ENCODE measurements at places on chromosomes 2 and 18.
A peak's percentile ranks its signal among the peaks of the same experiment; 100 is the strongest.

GRCh38 chr2:32825291-32825712 lies 121.5 kb upstream of the LTBP1 start:
- DNase-seq, result no peak

DNA sequence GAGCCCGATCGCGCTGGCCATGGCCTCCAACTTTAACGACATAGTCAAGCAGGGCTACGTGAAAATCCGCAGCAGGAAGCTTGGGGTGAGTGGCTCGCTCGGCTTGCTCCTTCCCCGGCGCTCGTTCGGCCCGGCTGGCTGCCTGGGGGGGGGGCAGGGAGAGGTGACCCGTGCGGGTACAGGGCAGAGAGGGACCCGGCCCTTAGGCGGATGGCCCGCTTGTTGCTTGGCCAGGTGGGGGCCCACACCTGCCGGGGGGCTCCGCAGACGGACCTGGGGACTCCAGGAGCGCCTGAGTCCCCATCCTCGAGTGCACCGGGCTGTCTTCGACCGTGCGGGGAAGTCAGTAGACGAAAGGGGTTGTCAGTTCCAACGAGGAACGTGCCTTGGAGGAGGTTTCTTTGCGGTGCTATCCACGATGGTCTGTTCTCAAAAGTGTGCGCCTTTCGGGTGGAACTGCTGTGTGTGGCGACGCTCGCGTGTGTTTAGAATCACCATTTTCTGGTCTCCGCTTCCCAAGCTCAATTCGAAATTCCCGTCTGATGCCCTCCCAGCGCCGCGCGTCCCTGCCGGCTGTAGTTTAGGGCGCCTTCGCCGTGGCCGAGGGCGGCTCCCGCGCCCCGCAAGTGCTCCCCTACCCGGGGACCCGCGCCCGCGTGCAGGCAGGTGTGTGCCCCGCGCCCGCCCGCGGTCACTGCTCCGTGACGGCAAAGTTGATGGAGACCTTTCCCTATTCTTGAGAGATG lies 711 bp downstream of the DOK6 start:
- DNase-seq, result peak; percentile 47

DNA sequence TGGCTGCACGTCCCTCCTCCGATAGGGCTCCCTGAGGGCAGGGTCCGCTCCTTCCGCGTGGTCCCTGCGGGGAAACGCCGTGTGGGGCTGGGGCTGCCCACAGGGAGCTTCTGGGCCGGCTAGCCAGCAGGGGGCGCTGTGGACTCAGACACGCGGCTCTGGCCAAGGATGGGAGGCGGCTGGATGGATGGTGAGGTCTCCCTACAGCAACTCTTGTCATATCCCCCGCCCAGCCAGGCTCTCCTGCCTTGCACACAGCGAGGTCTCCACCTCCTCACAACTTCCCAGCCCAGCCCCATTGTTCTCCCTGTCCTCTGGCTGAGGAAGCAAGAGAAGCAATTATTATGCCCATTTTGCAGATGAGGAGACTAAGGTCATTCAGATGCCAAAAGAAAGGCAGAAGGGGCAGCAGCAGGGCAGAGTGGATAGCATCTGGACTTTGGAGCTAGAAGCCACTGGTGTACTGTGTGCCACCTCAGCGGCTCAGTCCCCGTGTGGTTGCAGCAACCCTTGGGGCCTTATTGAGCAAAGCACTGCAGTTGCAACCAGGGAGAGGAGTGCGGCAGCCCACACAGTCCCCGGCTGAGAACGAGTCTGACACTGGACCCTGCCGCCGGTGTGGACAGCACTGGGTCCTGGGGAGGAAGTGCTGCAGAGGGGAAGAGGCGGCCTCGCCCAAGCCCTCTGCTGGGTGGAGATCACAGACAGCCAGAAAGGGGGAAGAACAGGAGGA lies 99.0 kb downstream of the ZFP36L2 start:
- DNase-seq, result peak; percentile 90

DNA sequence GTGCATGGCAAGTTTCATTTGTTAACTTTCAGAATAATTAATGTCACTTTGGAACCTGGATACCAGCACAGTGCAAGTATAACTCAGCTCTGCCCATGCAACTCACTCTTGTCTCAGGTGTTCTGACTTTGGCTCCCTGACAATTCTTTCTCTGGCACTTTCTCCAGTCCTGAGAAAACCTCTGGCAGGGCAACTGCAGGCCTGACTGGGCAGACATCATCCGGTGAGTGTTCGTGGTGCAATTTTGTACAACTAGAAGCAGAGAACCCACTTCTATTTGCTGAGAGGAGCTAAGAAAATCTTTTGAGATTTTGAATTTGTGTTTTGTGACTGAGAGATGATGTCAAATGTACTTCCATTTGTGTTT lies 143.0 kb downstream of the AQP4 start:
- DNase-seq, result no peak

- DNase-seq, result peak; percentile 62
These were observed 787 bp downstream of the SOCS6 start for GRCh38 chr18:70289351-70290312.

DNA sequence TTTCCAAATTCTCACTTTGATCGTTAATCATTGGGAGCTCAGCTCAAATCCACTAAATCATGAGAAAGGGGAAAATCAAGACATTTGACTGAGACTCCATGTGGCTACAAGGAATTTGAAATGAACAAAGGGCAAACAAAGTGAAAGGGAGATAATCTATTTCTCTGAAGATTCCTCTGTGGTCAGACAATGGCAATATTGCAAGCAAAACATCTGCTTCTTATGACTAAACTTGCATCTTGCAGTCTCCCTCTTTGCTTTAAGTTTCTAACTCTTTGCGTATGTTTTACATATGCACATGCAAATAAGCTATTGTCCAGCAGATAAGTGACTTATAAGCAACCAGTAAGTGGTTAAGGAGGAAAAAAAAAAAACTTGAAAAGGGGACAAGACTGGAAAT lies 299.1 kb upstream of the NXPH2 start:
- DNase-seq, result no peak

GRCh38 chr2:175131252-175131651 lies 36.8 kb downstream of the ATF2 start:
- no peak for DNase-seq

DNA sequence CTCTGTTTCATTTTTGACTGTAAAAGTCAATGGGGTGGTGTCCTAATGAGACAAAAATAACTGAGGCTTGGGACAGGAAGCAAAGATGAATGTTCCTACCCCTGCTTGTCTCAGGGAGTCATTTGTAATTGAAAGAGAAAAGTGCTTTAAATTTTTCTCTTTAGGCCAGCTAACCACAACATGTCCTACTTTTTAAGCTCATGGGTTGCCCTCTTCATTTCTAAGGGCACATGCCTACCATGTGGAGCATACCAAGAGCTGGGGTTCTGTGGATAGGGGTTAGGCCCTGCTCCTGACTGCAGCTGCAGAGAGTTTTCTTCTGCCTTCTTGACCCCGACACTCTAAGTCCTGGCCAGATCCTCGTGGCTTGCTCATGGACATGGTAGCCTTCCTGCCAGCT lies 96.8 kb upstream of the ARL4C start:
- no peak for DNase-seq

DNA sequence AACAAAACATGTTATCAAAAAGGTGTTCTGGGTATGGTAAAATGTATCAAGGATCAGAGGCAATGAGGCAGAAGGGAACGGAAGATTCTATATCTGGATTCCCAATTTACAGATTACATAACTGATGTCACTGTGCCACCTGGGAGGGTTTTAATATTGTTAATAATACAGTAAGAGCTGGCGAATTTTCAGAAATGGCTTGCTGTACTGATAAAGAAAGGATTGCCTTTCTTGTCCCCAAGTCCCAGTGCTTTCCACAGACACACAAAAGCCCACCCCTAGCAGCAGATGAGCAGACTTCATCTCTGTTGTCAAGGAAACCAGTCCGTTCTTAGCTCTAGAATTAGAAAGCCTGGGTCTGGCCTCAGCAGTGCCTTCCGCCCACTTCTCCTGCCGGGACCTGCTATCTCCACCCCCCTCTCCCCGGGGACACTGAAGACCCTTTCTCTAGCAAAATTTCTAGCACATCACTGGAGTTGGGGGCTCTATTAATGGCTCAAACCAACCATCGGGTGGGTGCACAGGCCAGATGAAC lies 34.3 kb downstream of the ADD2 start:
- no peak for DNase-seq

DNA sequence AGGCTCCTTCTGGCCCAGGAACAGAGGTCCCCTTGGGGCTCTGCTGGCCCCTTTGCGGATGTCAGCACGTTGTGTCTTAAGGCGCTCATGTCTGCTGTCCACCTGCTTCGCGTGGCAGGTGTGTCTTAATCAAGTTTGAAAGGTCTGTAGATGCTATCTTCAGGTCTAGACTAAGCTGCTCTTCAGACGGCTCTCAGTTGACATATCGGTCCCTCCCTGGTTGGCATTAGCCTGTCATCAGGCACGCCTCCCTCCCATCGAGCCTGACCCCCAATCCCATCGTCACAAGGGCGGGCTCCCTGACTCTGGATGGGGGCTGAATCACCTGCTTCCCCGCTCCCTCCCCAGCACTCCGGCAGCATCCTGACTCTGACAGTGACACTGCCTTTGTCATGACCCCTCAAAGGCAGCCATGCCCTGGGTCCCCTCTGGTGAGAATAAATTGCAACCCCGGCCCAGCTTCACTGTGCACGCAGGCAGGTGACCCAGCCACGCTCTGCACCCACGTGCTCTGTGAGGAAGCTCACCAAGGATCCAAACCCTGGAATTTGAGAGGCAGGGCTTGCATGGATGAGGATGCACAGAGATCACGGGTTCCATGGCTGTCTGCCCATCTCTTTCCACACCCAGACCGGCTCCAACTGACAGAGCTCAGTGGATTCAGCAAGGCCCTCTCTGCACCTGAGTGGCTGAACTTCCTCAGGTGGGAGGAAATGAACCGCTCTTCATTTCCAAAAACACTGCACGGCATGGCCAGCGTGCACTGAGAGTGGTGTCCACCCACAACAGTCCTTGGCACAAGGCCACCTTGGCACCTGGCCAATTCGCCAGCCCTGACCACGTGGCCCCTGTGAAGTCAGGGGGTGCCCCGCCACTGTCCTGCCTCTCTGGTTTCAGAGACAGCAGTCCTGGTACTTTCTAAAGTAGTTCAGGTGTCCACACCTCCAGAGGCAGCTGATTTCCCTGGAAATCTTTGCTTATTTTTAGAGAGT lies 110.2 kb upstream of the GPC1 start:
- no peak for DNase-seq

- peak; percentile 19 for DNase-seq
These were observed 327.6 kb downstream of the TDRD15 start for GRCh38 chr2:21451403-21451802.

DNA sequence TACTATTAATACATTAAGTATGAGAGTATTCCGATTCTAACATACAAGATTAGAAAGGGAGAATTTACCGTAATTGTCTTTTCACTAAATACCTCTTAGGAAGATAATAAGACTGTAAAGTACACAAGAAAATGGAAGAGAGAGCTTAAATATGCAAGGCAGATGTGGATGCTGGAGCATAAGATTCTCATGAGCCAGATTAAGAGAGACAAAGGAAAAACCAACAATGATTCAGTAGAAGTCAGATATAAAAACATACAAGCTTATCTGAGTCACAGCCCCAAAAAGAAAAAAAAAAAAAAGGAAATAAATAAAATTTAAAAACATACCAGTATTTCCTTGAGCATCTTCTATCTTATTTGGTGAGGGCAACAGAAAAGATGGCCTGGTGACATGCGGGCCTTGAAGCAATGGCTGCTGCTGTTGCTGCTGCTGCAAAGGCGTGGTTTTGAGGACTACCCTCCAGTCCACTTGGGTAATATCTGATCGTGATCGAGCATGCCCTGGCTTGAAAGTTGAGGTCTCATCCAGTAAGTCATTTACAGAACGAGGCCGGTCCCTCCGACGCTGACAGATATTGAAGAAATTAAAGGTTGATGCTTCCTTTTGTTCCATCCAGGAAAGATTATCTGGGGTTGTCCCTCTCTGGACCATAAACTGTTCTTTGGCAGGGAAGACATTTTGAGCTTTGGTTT lies 24.5 kb downstream of the PLEKHM3 start:
- no peak for DNase-seq

DNA sequence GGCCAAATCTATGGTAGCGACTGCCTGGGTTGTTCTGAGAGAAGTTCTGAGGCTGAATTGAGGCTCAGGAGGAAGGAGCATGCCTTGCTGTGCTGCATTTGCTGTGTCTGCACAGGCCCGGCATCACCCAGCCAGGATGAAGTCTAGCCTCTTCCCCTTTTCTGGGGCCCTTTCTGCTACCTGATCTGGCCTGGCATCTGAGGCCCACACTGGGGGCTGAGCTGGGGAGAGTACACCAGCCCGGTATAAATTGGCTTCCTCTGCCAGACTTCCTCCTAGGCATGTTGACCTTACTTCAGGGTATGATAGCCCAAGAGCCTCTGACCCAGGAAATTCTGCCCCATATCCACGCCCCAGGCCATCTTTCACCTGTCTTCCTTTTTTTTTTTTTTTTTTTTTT lies 30.0 kb downstream of the MRPL35 start:
- no peak for DNase-seq

DNA sequence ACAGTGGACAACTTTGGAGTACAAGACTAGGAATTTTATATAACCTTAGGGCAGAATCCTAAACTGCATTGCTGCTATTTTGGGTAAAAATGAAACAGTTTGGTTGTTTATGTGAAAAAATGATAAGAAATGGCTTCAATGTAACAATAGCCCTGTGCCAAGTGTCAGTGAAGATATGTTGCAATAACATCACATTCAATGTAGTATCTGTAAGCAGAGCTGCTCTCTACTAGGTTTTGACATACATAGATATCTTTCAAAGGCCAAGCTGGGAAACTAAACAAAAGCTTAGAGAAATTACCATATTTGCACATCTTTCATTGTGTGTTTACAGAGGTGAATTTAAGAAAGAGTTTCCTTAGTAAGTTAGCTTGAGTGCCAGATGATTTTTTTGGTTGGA lies 135.0 kb upstream of the DOK6 start:
- no peak for DNase-seq

GRCh38 chr2:122098306-122098705 lies 342.9 kb downstream of the TSN start:
- no peak for DNase-seq

DNA sequence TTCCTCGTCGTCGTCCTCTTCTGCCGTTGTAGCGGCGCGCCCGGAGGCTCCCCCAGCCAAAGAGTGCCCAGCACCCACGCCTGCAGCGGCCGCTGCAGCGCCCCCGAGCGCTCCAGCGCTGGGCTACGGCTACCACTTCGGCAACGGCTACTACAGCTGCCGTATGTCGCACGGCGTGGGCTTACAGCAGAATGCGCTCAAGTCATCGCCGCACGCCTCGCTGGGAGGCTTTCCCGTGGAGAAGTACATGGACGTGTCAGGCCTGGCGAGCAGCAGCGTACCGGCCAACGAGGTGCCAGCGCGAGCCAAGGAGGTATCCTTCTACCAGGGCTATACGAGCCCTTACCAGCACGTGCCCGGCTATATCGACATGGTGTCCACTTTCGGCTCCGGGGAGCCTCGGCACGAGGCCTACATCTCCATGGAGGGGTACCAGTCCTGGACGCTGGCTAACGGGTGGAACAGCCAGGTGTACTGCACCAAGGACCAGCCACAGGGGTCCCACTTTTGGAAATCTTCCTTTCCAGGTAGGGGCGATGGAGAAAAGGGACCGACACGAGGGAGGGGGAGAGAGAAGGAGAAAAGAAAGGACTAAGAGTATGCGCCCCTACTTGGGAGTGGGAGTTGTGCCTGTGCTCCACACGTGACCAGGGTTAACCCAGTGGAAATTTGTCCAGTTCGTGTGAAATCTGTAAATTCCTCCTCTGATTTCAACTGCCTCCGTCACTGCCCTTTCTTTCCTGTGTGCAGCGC lies 800 bp downstream of the HOXD13 start:
- DNase-seq, result peak; percentile 48

All from mesendoderm (in vitro differentiated cells).